CD4-positive, alpha-beta T cell treated with Interleukin-6 at 100 ng/mL for 8 hours (primary cell): ENCODE measurements at places on chromosomes 3 and 15.

GRCh38 chr3:4756057-4756775 lies 223.0 kb upstream of the BHLHE40 start:
- DNase-seq = no peak

- no peak for DNase-seq
Measured at GRCh38 chr3:187522890-187523289, 147.3 kb downstream of the SST start.

- DNase-seq = no peak
Measured at GRCh38 chr3:140953028-140953960, 11.7 kb downstream of the SLC25A36 start.

DNA sequence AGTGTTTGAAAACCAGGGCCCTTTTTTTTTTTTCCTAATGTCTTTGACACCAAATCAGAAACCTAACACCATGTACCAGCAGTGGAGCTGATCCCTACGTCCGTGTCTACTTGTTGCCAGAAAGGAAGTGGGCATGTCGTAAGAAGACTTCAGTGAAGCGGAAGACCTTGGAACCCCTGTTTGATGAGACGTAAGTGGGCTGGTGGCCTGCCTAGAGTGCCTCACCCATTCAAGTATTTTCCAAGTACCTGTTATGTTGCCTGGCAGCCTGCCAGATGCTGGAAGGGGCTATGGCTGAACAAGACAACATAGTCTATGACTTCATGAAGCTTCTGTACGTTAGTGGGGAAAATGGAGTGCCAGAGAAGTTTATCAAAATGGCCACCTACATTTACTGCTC lies 39.7 kb downstream of the ESYT3 start:
- DNase-seq = no peak

DNA sequence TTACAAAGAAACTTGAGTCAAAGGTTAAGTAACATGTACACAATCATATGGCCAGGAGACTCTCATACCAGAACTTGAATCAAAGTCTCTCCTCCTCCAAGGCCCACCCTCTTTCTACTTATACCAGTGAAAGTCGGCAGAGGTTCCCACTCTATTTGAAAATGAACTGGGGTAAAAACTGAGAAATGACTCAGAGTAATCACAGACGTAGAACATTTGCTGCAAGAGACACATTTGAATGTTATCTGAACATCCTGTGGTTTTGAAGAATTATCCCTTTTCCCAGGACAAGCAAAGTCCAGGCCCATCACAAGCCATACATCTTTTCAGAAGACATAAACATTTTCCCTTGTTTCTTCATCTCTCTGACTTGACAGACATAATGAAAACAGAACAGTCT lies 55.8 kb downstream of the SHOX2 start:
- no peak for DNase-seq

DNA sequence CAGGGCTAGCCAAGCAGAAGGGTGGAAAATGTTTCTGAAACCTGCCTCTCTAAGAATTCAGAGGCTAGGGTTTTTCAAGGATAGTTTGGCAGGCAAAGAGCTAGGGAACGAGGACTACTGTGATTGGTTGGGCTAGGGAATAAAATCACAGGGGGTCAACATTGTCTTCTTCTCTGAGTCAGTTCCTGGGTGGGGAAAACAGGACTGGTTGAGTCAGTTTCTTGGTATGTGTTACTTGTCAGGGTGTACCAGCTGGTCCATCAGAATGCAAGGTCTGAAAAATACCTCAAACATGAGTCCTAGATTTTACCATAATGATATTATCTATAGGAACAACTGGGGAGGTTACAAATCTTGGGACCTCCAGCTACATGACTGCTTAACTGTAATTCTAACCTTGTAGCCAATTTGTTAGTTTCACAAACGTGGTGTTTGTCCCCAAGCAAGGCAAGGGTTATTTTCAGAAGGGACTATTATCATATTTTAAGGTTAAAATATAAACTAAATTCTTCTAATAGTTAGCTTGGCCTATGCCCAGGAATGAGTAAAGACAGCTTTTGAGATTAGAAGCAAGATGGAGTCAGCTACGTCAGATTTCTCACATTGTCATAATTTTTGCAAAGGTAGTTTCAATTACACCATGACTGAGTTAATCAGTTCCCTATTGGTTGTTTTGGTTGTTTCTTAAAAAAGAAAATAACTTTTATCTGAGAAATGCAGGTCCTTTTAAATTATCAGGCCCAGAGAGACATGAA lies 231.5 kb downstream of the ALCAM start:
- DNase-seq = no peak

DNA sequence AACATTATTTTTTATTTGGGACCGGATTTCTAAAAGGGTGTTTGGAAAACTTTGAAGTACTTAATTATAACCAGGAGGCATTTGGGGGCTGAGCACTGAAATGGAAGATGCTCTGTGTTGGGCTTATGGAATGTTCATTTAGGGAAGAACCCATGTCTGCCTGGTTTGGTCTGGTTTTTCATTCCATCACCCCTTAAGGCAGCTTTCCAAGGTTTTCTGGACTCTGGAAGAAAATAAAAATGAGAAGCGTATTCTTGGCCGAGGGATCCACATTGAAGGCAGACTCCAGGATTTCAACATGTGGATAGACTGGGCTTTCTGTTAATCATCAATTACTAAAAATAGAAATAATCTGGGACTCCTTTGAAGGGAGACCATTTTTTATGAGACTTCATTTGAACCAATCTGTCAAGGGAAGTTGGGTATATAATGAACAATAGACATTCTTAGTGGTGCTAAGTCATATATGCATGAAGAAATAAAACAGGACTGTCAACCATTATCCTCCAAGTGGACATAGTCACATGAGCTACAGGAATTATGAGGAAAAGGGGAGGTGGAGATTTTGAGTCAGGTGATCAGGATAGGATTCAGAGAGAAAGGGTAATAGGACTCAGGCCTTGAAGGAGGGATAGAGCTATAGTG lies 270.5 kb upstream of the ADAMTS9 start:
- no peak for DNase-seq

DNA sequence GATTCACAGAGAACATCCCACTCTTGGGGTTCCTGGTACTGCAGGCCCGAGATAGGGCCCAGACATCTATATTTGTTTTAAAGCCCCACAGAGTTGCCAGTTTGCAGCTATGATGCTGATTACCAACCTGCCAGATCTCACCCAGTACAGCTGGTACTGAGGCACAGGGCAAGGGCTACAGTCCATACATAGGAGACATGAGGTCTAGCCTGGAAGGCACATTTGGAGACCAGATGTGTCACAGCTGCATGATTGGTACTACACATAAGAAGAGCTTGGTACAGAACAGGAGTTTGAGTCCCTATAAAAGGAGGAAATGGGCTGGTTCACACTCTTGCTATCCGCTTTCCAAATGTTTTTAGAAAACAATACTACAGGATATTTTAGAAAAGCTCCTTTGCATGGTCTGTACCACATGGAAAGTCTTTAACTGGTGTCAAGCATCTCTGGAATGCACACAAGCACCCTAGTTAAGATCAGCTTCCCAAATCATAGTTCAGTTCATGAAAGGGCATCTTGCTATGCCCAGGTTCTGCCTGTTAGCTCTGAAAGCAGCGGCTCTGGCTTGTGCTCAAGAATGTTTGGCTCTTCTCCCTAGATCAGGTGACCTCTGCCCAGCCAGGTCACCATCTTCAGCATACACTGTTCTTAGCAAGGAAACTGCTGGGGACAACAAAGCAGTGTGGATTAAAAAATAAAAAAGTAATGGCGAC lies 20.6 kb downstream of the MTMR14 start:
- no peak for DNase-seq

GRCh38 chr15:43516185-43516584 lies 1.2 kb upstream of the MAP1A start:
- no peak for DNase-seq

DNA sequence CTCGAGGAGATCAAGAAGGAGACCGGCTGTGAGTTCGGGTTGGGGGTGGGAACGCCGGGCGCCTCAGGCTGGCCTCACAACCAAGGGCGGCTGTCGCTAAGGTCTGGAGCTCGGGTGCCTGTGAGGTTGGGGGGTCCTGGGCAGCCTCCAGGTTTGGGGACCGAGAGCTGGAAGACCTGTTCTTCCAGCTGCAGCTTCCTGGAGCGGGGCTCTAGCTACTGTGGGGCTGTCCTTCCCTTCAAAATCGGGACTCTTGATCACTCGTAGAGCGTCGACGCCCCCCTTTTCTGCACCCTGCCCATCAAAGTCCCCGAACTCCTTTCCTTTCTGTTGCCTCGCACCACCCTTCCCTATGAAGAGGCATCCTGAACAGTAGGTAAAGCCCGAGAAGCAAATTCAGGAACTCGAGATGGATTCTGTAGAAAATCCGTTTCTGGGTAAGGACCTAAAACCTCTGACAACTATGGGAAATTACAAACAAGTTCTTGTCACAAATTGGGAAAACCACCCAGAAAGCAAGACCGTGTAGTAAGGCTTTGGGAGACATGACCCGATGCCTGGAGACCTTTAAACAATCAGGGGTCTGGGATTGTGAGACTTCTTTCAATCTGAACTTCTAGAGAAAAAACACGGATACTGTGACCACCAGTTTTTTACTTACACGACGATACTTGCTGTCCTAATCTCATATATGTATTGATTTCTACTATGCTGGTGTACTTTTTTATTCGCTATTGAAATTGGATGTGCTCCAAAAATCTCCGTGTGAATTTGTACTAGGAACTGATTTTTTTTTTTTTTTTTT lies 556 bp downstream of the CHP1 start:
- DNase-seq = no peak
